Stimulated activated CD8-positive, alpha-beta memory T cell treated with anti-CD3 and anti-CD28 coated beads, Interleukin-2, amount 100 ng/mL, for 48 hours (primary cell): ENCODE measurements at places on chromosomes 7 and 10.
A peak's percentile ranks its signal among the peaks of the same experiment; 100 is the strongest.

GRCh38 chr10:13716081-13717071 lies 129.6 kb downstream of the PRPF18 start:
- no peak for DNase-seq

DNA sequence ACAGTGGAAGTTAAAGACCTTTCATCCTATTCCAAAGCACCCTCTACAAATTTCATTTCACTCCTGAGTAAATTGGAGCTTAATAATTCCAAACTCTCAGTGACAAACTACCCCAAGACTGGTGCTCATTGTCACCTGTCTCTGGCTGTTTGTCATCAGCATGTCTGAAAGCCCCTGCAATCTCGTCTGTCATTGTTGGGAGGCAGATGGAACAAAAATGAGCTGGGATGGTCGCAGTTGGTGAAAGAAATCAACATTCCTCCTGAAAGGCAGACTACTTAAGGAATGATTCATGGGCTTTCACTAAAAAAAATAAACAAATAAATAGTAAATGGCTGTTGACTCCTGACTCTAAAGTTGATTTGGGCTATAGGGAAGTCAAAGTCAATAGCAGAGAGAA lies 69.7 kb upstream of the PALS2 start:
- DNase-seq = no peak

- no peak for DNase-seq
These were observed 119.4 kb upstream of the PRR15 start for GRCh38 chr7:29444267-29444666.

- no peak for DNase-seq
These were observed 4.7 kb upstream of the FRMPD2 start for GRCh38 chr10:48279081-48279751.

DNA sequence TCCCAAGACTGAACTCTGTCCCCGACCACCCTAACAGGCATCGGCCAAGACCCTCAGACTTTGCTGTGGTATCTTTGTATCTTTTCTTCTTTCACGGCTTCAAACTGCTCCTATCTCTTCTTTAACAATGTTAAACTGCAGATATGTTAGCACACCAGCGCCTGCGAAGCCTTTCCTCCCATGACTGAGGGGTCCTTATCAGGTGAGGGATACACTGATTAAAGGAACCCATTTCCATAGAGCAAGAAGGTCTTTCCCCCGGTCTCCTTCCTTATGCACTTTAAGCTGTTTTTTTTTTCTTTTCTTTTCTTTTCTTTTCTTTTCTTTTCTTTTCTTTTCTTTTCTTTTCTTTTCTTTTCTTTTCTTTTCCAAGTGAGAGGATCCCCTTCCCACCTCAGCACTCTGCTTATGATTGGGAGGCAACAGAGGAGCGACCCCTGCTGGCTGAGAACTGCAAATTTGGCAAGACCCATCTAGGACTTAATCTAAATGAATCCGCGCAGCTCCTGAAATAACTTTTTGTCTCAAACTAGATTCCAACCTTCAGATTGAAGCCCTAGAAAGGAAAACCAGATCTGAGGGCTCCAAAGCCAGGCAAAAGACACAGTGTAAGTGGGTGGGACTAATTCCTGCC lies 109.9 kb downstream of the ITGB8 start:
- no peak for DNase-seq

- DNase-seq = no peak
These were observed 52.6 kb downstream of the MCU start for GRCh38 chr10:72744566-72744965.

DNA sequence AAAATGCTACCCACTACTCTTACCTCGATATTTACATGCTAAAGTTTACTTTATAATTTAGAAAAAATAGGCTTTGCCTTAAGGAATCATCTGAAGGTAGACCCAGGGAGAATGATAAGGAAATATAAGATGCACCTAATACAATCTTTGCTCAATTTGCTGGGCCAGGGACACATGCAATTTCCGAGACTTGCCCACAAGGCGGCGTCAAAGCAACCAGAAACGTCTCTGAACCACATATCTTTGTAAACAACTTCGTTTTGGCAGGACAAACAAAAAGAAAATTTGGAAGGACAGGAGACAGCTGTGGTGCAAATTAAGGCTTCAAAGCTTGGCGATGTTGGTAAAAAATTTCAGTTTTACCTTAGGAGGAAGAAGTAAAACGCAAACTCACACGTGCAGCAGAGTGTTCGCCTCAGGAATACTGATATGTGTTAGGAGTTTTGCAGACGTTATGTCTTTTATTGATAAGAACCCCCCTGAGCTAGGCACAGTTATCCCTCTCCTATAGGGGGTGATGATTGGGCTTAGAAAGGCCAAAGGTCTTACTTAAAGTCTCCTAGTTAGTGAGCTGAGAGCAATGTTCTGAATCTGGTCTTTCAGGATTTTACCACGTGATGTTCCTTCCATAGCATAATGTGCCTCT lies 134.3 kb downstream of the PRKCQ start:
- DNase-seq = peak; percentile 40

GRCh38 chr7:32403463-32404229 lies 86.5 kb downstream of the LSM5 start:
- DNase-seq = no peak

- no peak for DNase-seq
These were observed 375.8 kb downstream of the HGF start for GRCh38 chr7:81394029-81394428.

DNA sequence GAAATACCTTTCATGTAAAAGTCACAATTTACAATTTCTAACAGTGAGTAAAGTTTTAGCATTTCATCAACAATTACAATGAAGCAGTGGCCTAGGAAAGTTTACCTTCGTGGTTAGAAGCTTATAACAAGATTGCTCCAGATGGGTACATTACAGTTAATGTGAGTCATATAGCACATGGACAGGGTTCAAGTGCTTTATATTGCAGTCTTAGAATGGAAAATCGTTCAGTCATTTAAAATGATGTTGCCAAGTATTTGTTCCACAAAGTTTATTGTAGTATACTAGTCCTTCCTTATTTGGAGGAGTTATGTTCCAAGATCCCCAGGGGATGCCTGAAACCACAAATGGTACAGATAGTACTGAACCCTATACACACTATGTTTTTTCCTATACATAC lies 174.6 kb upstream of the TARP start:
- DNase-seq = no peak

DNA sequence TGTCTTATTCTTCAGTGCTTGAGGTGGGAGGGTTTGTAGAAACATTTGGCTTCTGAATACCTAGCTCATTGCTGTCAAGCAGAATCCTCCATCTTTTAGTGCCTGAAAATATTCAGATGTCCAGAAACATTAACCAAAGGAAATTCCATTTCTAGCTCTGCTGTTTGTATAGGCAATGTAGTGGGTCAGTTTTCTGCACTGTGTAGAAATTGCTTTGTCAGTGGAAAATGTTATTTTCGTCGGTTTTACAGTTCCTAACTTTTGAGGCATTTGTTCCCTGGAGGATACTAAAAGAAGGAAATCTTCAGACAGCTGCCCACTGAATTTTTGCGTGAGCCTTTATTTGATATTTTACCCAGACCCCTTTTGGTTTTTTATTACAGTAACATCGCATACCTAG lies 143.4 kb downstream of the TPST1 start:
- DNase-seq = no peak

GRCh38 chr10:44308935-44309334 lies 76.0 kb downstream of the CXCL12 start:
- no peak for DNase-seq

DNA sequence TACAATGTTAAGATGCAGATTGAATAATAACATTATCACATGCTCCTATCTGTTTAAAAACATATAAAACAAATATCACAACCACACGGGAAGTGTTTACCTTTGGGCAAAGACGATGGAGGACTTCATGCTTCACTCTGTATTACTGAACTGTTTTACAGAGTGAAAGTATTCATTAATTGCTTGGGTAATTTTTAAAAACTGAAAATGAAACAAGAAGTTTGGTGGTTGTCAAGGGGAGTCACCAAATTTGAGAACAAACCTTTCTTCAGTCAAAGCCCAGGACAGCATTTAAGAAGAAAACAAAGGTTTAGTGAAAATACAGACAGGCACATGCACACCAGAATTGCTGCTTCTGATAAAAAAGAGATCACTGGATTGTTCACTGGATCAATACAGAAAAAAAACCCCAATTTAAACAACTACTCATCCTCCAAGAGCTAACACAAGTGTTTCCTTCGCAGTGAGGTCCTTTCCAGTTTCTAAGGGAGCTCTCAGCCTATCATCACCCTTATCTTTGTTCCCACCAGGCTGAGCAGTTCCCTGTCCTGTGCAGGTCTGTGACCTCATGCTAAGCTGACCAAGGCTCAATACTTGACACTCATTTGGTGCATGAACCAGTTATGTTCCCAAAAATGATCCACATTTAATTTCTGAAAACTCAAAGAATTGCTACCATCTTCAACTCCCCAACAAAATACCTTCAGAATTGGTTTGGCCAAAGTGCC lies 8.8 kb downstream of the PARP12 start:
- no peak for DNase-seq

- no peak for DNase-seq
These were observed 33.6 kb downstream of the DNMBP start for GRCh38 chr10:99975942-99976809.

DNA sequence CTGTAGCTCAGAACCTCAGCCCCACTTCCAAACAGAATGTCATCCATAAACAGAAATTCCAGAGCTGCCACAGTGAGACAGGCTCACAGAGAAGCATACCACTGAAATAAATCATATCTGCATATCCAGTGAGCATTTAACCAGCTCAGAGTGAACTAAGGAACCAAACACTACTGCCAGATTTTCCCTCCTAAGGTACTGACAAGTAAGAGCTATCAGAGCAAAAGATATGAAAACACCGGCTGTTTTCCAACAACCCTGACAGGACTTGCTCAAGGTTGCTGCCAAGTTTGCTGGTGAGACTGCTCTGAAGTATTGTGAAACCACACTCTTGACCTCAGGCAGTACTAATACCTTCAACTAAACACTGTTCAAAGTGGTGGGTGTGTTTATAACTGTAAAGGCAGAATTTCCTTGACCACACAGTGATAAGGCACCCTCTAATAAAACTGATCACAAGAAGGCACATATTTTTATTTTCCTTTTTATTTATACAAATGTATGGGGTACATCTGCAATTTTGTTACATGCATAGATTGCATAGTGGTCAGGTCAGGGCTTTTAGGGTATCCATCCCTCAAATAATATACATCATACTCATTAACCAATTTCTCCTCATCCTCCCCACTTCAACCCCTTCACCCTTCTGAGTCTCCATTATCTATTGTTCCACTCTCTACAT lies 18.3 kb downstream of the SGMS1 start:
- DNase-seq = no peak

DNA sequence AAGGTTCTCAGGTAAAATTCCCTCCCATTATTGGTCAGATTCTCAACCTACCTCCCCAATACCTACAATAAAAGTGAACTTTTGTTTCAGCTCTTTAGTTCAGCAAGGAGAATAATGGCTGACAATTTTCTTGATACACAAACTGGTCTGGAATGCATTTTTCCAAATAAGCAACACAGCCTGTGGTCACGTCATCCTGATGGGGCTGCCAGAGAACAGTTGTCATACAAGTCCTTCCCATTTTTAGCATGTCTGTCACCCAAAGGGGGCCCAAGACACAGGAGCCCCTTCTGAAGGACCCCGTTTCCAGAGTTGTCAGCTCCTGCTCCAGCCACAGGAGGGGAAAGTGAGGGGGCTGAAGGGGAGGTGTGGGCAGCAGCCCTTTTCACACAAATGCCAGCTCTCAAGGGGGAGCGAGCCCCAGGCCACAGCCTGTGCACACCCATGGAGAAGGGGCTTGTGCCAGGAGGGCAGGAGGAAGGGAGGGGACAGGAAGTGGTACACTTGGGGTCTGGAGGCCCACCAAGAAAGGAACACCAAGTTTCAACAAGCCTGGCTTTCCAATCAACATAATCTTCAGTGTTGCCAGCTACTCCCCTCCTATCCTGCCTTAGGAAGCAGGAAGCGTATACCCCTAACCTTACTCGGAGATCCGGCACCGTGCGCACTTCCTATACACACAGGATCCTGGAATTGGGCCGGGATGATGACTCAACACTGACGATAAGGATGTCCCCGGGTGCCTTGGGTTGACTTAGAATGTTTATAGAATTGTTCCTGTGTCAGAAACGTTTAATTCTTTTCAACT lies 43.4 kb upstream of the PDLIM1 start:
- DNase-seq = no peak

- no peak for DNase-seq
These were observed 462 bp downstream of the KIAA1549 start for GRCh38 chr7:138980563-138981291.

DNA sequence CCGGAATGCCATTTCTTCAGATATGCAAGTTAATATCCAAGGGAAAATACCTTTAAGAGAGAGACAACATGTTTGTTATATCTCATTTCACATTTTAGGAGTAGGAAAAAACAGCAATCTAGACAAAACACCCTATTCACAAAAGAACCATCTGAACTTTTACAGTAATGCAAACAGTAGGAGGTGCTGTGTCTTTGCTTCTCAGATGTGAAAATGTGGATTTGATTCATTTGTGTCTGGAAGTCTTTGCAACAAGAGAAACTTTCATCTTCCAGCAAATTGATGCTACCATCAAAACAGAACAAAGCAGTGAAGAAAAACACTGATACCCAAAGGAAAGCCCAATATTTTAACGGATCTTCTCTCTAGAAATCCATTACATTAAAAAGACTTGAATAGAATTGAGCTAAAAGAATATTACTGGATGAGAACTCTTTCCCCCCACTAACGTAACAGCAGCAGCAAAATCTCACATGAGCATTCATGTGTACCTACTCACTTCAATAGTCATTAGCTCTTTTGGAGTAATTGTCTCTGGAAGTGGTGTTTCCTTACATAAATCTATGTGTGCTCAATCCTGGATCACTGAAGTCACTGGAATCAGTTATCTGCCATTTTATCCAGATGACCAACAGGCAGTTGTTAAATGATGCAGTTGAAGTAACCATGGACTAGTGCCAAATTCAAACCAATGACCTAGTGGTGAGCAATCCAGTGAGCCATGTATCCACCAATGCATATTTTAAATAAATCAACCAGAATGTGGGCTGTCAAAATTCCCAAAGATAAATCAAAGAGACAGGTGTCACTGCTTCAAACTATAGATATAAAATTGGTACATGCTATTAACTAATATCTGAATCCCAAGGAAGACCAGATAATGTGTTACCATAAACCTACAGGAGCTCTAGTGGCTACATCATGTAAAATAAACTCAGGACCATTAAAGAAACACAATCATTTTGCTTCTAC lies 1.8 kb downstream of the SEMA3C start:
- DNase-seq = no peak

DNA sequence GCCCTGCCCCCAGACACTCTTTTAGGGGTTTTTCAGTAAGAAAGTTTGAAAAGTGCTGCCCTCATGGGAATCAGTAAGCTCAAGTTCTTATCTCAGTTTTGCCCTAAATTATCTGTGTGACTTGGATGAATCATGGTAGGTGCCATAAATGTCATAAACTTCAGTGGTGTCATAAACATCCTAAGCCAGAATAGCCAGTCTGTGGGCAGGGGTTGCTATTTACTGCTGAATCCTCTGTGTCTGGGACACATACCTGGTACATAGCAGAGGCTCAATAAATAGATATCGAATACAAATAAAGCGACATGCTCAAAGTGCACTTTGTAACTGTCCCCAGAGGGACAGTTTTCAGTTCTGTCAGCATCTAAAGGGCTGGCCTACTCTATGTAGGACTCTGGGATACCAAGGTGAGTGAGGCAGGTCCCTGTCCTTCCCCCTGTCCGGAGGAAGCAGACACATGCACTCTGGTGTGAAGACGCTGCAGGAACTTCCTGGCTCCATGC lies 502.1 kb downstream of the RPS24 start:
- DNase-seq = no peak

- DNase-seq = no peak
These were observed 69.2 kb upstream of the PPP2R2D start for GRCh38 chr10:131831561-131831960.
